ENCODE measurements at places on chromosomes 4 and X.

GRCh38 chrX:12614266-12614665, 176.9 kb upstream of the PRPS2 start:
- no peak for DNase-seq

DNA sequence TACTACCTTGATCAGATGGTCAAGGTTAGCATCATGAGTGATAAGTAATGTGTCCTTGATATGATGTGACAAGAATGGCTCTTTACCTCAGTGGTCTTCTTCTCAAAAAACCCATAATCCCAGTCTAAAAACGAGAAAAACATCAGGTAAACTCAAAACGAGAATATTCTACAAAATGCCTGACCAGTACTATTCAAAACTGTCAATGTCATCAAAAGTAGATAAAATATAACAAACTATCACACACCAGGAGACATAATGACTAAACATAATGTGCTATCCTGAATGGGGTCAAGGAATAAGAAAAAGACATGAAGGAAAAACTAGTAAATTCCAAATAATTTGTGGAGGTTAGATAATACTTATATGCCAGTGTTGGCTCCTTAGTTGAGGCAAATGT, 85.2 kb upstream of the PDHA2 start:
- DNase-seq: no peak

GRCh38 chr4:26937139-26937538, 76.5 kb downstream of the STIM2 start:
- DNase-seq: no peak

GRCh38 chr4:58111818-58112217, 1001.6 kb upstream of the IGFBP7 start:
- no peak for DNase-seq

DNA sequence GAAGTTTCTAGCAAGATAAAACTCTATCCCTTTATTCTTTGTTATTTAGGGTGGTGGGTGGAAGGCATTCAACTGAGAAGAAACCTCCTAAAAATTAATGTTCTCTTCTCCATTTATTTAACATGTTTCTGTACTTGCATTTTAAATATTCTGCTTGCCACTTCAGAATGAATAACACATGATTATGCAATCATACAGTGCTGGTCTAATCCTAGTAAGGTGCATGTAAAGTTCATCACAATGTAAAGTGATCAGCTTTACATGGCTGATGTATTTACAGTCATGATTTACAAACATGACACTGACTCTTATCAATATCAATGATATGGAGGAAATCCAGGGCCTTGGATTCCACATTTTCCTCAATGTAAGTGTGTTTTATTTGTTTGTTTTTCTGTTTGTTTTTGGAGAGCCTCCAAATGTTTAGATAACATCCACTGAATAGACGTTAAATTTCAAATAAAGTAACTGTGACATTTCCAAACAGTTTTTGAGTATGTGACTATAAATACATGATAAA, 342.1 kb upstream of the CTSO start:
- no peak for DNase-seq

GRCh38 chr4:141109983-141110382, 23.3 kb downstream of the RNF150 start:
- DNase-seq: no peak

DNA sequence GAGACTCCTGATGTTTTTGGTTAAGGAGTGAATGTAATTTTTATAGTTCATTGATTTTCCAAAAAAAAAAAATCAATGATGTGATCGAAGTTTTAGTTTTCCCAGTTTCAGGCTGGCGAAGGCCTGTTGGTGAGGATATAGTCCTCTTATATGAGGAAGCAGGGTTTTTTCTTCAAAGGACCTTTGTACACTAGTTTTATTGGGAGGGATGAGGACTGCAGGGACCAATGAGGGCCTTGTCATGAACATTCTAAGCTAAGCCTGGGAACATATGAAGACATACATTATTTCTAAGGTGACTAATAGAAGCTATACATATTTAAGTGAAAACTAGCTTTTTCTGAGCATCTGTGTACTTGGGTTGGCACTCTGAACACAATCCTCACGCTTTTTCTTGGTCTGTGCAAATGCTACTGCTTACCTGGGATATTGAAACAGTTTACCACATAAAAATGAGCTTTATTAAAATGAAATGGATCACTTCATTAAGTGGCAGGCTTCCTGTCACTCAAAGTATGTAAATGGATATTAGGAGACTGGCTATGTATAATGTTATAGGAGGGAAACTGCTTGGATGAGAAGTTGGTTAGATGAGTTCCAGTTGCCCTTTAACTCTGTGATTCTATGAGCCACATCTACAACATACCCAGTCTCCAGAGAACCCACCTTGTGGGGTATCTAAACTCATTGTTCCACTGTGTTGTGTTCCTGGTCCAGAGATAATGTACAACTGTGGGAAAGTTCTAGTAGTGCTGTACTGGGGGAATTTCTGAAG, 43.5 kb downstream of the SLC4A4 start:
- DNase-seq: no peak

DNA sequence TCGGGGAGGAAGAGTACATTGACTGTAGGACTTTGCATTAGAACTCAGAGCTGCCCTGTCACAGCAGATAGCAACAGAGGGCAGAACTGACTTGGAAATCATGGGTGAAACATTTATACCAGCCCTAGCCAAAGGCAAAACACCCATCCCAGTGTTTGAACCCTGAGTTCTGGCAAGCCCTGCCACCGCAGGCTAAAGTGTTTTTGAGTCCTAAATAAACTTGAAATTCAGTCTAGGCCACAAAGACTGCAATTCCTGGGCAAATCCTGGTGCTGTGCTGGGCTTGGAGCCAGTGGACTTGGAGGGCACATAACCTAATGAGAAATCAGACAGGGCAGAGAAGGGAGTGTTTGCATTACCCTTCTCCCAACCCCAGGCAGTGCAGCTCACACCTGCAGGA, 1015.7 kb downstream of the FSTL5 start:
- DNase-seq: no peak

- DNase-seq: peak; percentile 40
Measured at GRCh38 chr4:121138039-121138825, 25.9 kb downstream of the TNIP3 start.

DNA sequence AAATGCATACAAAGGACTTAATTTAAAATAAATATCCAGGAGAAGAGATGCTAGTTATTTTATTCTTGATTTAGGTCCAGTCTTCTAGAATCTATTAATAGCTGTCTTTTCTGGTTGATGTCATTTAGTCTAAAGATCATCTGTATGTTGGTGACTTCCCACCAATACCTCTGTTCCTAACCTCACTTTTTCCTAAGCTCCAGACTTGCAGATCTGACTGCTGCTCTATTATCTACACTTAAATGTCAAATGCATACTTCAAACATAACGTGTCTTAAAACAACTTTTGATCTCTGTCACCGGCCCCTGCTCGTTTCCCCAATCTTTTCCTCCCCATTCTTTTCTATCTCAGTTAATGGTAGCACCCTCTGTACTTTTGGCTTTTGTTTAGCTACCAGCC, 133.3 kb downstream of the STIM2 start:
- no peak for DNase-seq

- DNase-seq: no peak
Measured at GRCh38 chrX:132848296-132848970, 110.0 kb downstream of the HS6ST2 start.

DNA sequence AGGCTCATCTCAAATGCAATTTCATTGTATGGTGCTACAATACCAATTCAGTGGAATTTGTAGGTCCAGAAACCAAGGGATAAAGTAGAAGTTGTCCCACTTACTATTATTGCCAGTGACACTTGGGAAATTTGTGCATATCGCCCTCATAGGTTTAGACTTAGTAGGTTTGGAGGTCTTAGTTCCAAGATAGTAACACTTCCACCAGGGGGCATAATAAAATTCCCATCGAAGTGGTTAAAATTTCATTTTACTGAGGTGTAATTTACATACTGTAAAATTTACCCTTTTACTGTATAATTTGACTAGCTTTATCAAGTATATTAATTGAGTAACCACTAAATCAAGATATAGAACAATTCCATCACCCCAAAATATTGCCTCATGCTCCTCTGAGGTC, 174.6 kb downstream of the INPP4B start:
- DNase-seq: no peak

GRCh38 chrX:69093960-69094871, 71.0 kb downstream of the PJA1 start:
- peak; percentile 38 for DNase-seq

GRCh38 chr4:69701696-69702095, 48.6 kb upstream of the UGT2A1 start:
- DNase-seq: no peak

DNA sequence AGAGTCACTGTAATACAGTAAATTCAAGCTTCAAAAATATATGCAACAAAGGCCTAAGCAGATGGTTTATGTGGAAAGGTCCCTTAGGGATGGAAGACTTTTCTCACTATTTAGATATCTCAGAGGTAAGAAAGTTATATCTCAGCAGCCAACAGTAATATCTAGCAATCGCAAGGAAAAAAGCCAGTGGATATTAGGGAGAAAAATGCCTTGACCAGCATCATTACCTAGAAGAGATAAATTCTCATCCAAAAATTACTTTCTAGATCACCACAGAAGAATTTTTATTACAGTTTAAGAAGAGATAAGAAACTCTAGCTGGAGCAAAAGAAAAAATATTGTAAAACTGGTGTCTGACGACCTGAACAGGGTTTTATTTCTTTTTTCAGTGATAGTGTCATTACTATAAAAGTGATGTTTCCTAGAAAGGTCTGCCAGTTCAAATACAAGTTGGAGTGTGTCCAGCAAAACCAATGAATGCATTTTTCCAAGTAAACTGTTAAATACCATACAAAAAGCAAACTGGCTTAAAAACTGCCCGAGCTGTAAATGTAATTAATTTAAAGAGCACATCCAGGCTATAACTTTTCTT, 100.0 kb downstream of the ATP11C start:
- DNase-seq: no peak

GRCh38 chr4:37797923-37798322, 28.6 kb upstream of the PGM2 start:
- DNase-seq: no peak

- DNase-seq: no peak
Measured at GRCh38 chr4:77881460-77882295, 19.0 kb downstream of the MRPL1 start.

- DNase-seq: peak; percentile 85
Measured at GRCh38 chr4:8409264-8410065, 31.1 kb downstream of the ACOX3 start.

DNA sequence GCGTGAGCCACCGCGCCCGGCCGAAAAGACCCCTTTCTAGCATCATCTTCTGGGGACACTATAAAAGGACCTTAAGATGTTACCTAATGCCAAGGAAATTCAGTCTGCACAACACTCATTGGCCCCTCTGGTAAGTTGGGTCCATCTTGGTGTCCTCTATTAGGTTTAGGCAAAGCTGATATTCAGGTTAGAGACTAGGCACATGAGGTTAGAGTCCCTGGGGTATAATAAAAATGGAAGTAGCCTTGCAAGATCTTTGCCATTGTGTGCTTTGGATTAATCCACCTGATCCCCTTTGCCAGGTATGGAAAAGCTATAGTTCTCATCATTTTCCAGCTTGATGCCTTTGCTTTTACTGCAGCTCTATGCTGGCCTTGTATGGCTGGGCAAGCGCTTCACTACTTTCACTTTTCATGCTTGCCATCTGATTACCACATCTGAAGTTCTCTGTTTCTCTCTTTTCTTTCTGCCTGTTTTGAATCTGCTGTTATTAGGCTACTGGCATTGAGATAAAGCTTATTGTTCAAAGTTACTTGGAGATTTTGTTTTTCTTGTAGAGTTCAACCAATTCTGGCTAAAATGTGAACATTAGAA, 5.4 kb upstream of the ADH4 start:
- no peak for DNase-seq

DNA sequence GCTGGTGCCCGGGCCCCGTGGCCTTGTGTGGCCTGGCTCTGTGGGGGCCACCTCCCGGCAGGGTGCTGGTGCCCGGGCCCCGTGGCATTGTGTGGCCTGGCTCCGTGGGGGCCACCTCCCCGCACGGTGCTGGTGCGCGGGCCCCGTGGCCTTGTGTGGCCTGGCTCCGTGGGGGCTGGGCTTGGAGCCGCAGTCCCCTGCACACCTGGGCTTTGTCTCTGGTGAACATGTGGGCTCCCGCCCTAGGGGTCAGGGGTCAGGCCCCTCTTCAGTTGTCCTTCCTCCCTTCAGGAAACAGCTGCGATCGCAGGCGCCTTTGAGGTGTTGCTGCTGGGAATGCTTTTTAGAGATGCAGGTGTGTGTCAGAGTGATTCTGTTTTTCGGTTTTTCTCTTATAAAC, 17.2 kb downstream of the UVSSA start:
- DNase-seq: no peak

DNA sequence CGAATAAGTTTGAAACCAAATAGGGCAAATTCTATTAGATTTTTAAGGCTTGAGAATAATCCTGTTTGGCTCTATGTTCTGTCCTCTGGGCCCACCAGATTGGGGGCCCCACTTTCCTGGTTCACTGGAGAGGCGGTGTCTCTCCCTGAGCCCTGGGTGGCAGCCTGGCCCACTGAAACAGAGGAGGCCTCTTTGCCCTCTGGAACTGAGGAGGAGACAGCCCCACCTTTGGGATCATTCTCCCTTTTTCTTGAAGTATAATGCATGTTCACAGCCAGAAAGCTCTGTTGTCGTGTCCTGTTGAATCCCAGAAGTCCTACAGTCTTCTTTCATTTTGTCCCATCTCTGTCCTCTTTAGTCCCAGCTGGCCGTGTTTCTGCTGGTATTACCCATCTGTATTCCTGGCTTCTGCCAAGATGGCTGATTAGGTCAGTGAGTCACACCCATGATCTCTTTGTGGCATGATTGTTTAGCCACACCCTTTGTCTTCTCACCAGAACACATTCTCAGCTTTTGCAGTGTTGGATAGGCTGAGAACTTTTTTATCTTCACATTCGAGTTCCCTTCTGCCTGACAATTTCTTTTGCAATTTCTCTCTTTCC, 8.1 kb upstream of the TBC1D25 start:
- DNase-seq: peak; percentile 36

GRCh38 chr4:104630272-104630671, 135.6 kb upstream of the CXXC4 start:
- DNase-seq: no peak

- peak; percentile 12 for DNase-seq
Measured at GRCh38 chr4:118224243-118224829, 128.5 kb downstream of the PRSS12 start.

GRCh38 chrX:47502316-47503125, 19.5 kb upstream of the ZNF41 start:
- DNase-seq: no peak

GRCh38 chr4:189912170-189912569, 28.5 kb upstream of the FRG1 start:
- peak; percentile 13 for DNase-seq

- DNase-seq: no peak
Measured at GRCh38 chr4:83651846-83652245, 115.9 kb downstream of the GPAT3 start.

DNA sequence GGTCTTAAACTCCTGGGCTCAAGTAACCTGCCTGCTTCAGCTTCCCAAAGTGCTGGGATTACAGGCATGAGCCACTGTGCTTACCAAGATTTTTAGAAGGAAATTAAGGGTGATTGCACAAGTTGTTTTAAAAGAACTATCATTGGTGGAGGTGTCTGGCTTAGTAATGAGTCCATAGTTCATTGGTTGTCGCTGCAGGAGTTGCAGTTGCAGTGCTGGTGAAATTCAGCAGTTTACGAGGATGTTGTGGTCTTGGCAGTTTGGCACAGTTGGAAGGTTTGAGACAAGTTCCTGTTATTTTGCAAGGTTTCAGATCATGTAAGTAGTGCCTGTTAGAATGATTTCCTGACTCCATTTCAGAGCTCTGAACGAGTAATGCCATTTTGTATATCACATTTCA, 48.1 kb downstream of the RAB40AL start:
- no peak for DNase-seq

- DNase-seq: no peak
Measured at GRCh38 chr4:93710101-93710846, 118.3 kb upstream of the ATOH1 start.

- DNase-seq: peak; percentile 72
Measured at GRCh38 chrX:65596270-65597034, 61.9 kb upstream of the LAS1L start.

All from CD4-positive, alpha-beta T cell treated with Interleukin-12 subunit alpha and Interleukin-12 subunit beta, for 1 hour (primary cell).